GM12891 (cell line): ENCODE measurements at places on chromosomes 5 and 9.
A peak's percentile ranks its signal among the peaks of the same experiment; 100 is the strongest.

- DNase-seq = no peak
Observed at GRCh38 chr9:107593224-107593870, 103.8 kb upstream of the KLF4 start.

- DNase-seq = no peak
Observed at GRCh38 chr5:3518576-3518975, 77.1 kb upstream of the IRX1 start.

DNA sequence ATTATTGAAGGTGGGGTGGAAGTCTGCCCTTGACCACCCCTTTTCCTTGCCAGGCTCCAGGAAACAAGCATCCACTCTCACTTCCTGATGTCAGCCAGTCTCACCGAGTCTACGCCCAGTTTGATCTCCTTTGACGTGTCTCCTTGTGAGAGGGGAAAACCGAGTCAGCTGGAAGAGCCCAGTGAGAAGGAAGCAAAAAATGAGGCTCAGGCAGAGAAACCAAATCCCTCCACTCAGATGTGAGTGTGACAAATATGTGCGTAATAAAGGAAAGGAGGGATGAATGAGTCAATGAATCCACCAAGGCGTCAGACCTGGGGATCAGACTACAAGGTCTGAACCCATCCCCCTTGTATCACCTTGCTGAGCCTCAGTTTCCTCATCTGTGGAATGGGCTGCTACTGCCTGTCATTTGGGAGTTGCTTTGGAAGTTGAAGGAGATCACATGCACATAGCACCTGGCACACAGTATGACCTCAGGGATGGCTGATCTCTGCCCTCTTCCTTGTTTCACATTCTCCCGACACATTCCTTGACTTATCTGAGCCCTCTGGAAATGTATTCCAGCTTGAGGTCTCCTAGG lies 61.3 kb upstream of the XPA start:
- no peak for DNase-seq

GRCh38 chr9:106860721-106861639 lies 2.0 kb upstream of the ZNF462 start:
- no peak for DNase-seq

GRCh38 chr5:137036640-137037039 lies 462.5 kb downstream of the SPOCK1 start:
- no peak for DNase-seq

DNA sequence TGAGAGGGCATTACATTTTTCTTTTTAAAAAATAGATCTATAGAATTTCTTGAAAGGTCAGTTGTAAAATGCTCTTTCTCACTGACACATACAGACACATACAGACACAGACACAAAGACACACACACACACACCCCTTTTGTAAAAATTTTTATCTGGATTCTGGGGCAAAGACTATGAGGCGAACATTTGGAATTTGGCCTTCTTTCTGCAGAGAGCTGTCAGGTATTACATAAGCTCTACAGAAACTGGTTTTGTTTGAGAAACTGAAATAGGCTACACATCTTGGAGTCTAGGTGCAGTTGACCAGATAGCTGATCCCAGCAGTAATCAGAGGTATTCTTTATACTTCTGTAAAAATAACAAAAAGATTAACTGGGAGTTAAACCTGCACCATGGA lies 315.9 kb upstream of the RPS23 start:
- DNase-seq = no peak

- no peak for DNase-seq
Observed at GRCh38 chr5:36179950-36180349, 28.0 kb downstream of the SKP2 start.

GRCh38 chr9:96686638-96687335 lies 31.7 kb upstream of the PRXL2C start:
- peak; percentile 20 for DNase-seq

DNA sequence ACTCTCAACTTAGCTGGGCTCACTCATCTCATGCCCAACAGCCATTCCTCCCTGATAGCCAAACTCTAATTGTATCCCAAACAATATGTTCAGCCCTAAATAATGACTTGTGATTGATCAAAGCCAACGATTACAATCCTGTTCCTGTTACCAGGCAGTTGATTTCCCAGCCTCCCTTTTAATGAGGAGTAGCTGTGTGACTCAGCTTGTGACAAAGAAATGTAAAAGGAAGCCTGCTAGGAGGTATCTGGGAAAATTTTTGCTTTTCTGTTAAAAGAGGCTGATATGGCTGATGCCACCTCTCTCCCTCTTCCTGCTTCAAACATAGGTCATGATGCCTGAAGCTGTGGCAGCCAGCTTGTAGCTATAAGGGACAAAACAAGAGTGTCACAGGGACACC lies 19.6 kb upstream of the ENC1 start:
- no peak for DNase-seq

GRCh38 chr5:177403102-177403791 lies 2.8 kb upstream of the PFN3 start:
- peak; percentile 72 for DNase-seq

GRCh38 chr5:132406144-132406783 lies 36.8 kb downstream of the SLC22A5 start:
- DNase-seq = no peak

DNA sequence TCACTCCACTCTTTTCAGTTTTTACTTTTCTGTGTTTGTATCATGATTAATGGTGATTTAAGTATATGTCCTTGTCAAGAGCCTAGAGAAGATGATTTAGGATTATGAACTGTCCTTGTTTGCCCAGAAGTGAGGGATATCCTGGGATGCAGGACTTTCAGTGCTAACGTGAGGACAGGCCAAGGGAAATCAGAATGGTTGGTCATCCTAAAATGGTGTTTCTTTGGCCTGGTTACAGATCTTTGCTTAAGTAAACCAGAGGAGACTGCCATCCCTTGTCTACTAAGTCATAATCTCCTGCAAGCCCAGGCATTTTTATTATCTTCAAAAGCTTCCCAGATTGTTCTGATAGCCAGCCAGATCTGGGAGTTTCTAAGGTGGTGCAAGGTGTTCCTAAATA lies 22.3 kb upstream of the DPYSL3 start:
- no peak for DNase-seq

GRCh38 chr5:131384616-131385214 lies 120.9 kb downstream of the CDC42SE2 start:
- no peak for DNase-seq

- DNase-seq = no peak
Observed at GRCh38 chr9:74498621-74499095, 1.5 kb downstream of the RORB start.

DNA sequence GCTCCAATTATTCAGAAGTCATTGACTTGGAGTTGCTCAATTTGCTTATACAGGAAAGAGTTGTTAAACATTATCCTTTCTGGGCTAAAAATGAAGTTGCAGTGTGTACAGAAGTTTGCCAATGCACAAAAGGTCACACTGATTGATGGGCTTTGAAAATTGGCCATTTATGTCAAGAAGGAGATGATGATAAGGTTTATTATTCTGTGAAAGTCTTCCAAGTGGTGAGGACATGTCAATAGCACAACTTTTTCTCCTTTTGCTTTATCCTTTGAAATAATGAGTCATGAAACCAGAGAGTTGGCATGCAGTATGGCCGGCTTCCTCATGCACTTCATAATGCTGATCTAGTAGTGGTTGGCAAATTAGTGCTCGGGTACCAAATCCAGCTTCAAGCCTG lies 848.5 kb upstream of the WWC1 start:
- DNase-seq = no peak

- DNase-seq = no peak
Observed at GRCh38 chr9:133850161-133850560, 112.0 kb upstream of the SARDH start.

- DNase-seq = no peak
Observed at GRCh38 chr5:175374166-175374875, 69.7 kb downstream of the DRD1 start.

GRCh38 chr5:159412284-159413046 lies 82.2 kb upstream of the IL12B start:
- DNase-seq = no peak

- DNase-seq = no peak
Observed at GRCh38 chr9:8855046-8855445, 1055.5 kb upstream of the DMAC1 start.

DNA sequence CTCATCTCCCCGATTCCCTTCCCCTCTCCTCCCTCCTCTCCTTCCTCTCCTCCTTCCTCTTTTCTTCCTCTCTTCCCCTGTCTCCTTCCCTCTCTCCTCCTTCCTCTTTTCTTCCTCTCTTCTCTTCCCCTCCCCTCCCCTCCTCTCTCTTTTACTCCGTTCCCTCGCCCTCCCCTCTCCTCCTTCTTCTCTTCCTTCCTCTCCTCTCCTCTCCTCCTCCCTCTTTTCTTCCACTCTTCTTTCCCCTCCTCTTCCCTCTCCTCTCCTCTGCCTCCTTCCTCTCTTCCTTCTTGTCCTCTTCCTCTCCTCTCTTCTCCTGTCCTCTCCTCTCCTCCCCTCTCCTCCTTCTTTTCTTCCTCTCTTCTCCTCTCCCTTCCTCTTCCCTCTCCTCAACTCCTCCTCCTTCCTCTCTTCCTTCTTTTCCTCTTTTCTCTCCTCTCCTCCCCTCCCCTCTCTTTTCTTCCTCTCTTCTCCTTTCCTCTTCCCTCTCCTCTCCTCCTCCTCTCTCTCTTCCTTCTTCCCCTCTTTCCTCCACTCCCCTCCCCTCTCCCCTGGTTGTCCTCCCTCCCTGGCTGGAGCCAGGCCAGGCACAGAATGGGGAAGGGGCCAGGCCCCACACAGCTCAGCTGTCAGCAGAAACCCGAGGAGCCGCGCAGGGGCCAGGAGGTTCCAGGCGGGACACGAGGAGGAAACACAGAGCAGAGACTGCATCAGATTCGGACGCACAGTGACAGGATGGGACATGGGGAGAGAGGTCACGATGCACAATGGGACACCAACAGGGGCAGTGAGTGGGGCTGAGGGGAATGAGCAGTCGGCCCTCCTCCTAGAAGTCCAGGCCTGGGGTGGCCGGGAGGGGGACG lies 48.0 kb downstream of the CAMK2A start:
- DNase-seq = no peak

DNA sequence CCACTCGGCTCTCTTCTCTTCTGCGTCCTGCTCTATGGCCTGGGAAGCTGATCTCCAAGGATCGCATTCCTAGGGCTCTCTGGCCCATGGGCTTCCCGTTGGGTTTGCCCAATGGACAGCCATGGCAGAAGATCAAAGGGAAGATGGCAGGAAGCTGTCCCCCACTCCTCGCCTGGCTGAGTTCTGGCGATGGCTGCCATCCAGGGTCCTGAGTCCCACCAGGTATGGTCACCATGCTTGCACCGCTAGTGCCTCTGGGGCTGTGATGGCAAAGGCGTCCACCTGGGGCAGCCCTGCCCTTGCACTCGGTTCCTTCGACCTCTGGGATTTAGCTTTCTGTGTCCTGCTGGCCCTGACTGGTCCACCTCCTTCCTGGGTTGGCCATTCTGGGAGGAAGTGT lies 156.0 kb downstream of the RXRA start:
- no peak for DNase-seq

DNA sequence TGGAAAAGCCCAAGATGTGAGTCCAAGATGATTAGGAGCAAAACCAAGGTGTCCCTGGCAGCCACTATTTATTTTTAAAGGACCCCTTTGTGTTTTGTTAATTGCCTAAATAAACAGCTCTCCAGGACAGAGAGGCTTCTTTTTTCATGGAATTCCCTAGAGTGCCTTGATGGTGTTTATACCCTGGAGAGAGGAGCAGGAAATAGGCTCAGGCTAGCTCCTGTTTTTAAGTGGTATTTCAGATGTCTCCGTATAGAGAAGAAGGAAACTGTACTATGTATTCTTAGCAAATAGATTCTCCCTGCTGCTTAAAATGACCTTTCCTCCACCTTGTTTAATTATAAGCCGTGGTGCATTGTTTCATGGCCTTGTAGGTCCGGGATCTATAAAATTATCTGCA lies 292.4 kb downstream of the CD180 start:
- no peak for DNase-seq

DNA sequence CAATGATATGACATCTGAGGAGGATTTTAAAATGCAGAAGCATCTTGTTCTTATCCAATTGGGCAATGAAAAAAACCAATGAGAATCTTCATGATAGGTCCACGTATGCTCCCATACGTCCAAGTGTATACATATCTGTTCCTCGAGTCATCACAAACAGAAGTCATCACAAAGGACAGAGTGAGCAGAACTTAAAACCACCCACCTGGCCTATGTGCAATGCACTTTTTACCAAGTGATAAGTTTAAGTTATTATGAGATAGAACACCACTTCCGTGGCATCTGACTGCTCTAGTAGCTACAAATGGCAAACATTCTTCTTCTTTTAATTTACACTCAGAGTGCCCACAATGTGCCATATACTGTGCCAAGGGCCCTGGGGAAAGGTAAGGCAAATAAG lies 82.4 kb downstream of the PPP2R2B start:
- no peak for DNase-seq

- DNase-seq = no peak
Observed at GRCh38 chr5:81639556-81639955, 111.3 kb downstream of the SSBP2 start.

- DNase-seq = no peak
Observed at GRCh38 chr5:111447822-111448221, 64.5 kb downstream of the STARD4 start.

DNA sequence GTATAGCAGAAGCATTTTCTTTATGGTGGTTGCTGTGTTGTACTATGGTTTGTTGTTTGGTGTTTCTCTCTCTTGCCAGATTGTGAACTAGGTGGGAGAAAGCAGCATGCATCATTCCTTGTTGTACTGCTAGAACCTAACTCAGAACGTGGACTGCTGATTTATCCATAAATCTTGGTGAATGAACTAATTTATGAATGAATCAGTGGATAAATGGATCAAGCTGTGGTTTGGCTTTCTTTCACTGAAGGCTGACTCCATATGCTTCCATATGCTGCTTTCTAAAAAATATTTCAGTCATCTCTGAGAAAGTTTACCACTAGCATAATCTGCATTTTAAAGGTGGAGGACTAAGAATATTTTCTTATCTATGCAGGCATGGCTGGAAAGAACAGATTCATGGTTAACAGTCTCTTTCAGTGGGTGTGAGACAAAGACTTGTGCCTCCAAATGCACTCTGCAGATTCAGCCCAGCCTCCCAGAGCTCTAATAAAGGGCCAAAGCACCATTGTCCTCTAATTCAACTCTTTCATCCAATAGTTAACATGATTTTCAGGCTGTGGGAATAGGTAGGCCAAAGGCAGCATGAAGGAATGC lies 237.7 kb downstream of the SH3GL2 start:
- no peak for DNase-seq

GRCh38 chr5:111829701-111830100 lies 72.7 kb upstream of the NREP start:
- no peak for DNase-seq

GRCh38 chr5:80711938-80712337 lies 57.2 kb upstream of the DHFR start:
- DNase-seq = no peak

- no peak for DNase-seq
Observed at GRCh38 chr9:114122136-114123027, 23.3 kb upstream of the KIF12 start.

- no peak for DNase-seq
Observed at GRCh38 chr9:14779566-14780022, 57.1 kb upstream of the CER1 start.

GRCh38 chr9:76691517-76692313 lies 72.5 kb upstream of the PCA3 start:
- no peak for DNase-seq

DNA sequence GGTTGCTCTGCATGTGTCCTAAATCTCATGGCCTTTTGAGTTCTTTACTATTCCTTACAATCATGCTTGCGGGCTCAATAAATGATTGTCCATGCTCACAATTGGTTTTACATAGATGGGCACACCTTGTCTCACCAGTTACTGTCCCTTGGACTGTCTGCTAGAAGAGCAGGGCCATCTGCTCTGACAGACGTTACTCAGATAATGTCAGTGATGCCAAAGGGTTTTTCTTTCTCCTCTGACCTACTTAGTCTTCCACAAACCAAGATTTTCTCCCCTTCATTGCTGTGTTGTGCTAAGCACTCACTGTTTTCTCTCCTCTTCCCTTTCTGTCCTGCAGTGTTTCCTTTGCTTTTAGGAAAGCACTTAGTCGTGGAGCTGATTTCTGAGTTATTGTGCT lies 562.3 kb downstream of the KIF4B start:
- DNase-seq = no peak
